ENCODE measurements at places on chromosomes 11 and 22. TPM values are rescaled to one million over a fixed set of nuclear protein-coding genes. Genes with fewer than 3 reads are reported as not detected.

The TRIM51 gene
- not detected for total RNA-seq

GRCh38 chr11:12900496-12900895 lies 108.6 kb upstream of the RASSF10 start:
- H3K27me3 ChIP-seq: no peaks in the 10 kb centered on the region
- DNase-seq: no peak
- peaks cover 51% of the 10 kb centered on the region for H3K36me3 ChIP-seq
- H3K4me1 ChIP-seq: peaks cover 5% of the 10 kb centered on the region

DNA sequence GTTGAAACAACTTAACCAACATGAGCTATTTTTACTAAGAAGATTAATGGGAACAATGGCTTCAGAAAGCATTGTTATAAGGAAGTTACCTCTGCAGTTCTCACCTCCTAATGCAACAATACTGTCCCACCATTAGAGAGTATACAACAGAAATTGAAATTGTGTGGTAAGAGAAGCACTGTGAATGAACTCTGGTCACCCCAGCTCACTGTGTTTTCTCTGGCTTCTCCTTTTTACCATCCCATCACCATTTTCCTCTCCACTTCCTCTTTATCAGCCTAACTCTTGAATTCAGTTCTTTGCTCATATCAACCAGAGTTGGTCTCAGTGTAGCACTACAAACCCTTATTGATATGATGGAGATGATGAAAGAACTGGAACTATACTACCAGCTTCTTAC lies 138.0 kb upstream of the POU2AF2 start:
- H3K4me1 ChIP-seq: no peaks in the 10 kb centered on the region
- H3K27ac ChIP-seq: no peak overlapping the region

GRCh38 chr11:11722246-11722645 lies 100.4 kb upstream of the GALNT18 start:
- no peak overlapping the region for H3K27ac ChIP-seq
- H3K27me3 ChIP-seq: no peaks in the 10 kb centered on the region
- peaks cover 5% of the 10 kb centered on the region for H3K36me3 ChIP-seq
- no peak for DNase-seq

- H3K36me3 ChIP-seq: peaks cover 70% of the 10 kb centered on the region
- H3K4me3 ChIP-seq: no peak overlapping the region
- no peaks in the 10 kb centered on the region for H3K4me1 ChIP-seq
- H3K27me3 ChIP-seq: no peaks in the 10 kb centered on the region
- H3K27ac ChIP-seq: no peak overlapping the region
Observed at GRCh38 chr22:44907765-44908737, 101.8 kb downstream of the PHF21B start.

The GANAB gene
- 387 TPM for total RNA-seq

- no peak overlapping the region for H3K4me3 ChIP-seq
- H3K36me3 ChIP-seq: peaks cover 26% of the 10 kb centered on the region
- no peaks in the 10 kb centered on the region for H3K27me3 ChIP-seq
- H3K4me1 ChIP-seq: no peaks in the 10 kb centered on the region
Observed at GRCh38 chr11:76453248-76453647, 8.4 kb downstream of the EMSY start.

- H3K36me3 ChIP-seq: no peaks in the 10 kb centered on the region
- no peak overlapping the region for H3K4me3 ChIP-seq
- no peaks in the 10 kb centered on the region for H3K27me3 ChIP-seq
- H3K27ac ChIP-seq: no peak overlapping the region
- no peaks in the 10 kb centered on the region for H3K4me1 ChIP-seq
Observed at GRCh38 chr11:78039919-78040671, 17.0 kb upstream of the KCTD14 start.

The OR8G1 gene
- total RNA-seq: not detected

GRCh38 chr11:100624346-100624745 lies 62.7 kb upstream of the ARHGAP42 start:
- no peaks in the 10 kb centered on the region for H3K27me3 ChIP-seq
- no peaks in the 10 kb centered on the region for H3K4me1 ChIP-seq
- no peak overlapping the region for H3K27ac ChIP-seq
- peaks cover 26% of the 10 kb centered on the region for H3K36me3 ChIP-seq
- no peak for DNase-seq

The H19 gene
- 10.7 TPM for total RNA-seq

The FXYD6 gene
- total RNA-seq: 16.3 TPM

The CEP126 gene
- total RNA-seq: 1.2 TPM

DNA sequence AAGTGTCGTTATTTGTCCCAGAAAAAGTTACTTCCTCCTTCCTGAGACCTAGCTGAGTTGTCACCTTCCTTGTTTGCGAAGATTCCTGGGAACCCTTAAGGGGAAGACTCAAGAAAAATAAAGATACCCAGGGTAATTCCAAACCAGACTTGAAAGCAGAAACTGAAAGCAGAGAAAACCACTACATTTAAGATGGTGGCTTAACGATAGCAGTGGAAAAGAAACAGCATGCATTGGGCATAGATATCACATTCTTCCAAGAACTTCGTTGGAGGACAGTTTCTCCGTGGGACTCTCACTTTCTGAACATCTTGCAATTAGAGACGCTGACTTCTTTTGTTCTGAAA lies 89.1 kb downstream of the FAM76B start:
- H3K27ac ChIP-seq: no peak overlapping the region
- no peaks in the 10 kb centered on the region for H3K4me1 ChIP-seq
- H3K4me3 ChIP-seq: no peak overlapping the region
- no peaks in the 10 kb centered on the region for H3K36me3 ChIP-seq
- DNase-seq: no peak
- H3K27me3 ChIP-seq: no peaks in the 10 kb centered on the region

The B4GAT1 gene
- total RNA-seq: 26.3 TPM

Measured in H9 (cell line).